ENCODE measurements at places on chromosomes 11 and 22. TPM values are rescaled to one million over a fixed set of nuclear protein-coding genes. Genes with fewer than 3 reads are reported as not detected.

Gene OR5D18
- total RNA-seq, result not detected

Gene LRP5
- 94.3 TPM for total RNA-seq

Gene CASP5
- 1.4 TPM for total RNA-seq

Gene SLC5A12
- total RNA-seq, result 0.44 TPM

Gene ARCN1
- 330 TPM for total RNA-seq

Gene EFEMP2
- 1.4 TPM for total RNA-seq

Gene NLRP14
- total RNA-seq, result not detected

Gene SPI1
- not detected for total RNA-seq

Gene BIRC3
- 2.2 TPM for total RNA-seq

Gene APBB1
- 39.0 TPM for total RNA-seq

Gene IFTAP
- total RNA-seq, result 10.4 TPM

Gene NRGN
- total RNA-seq, result 7.8 TPM

Gene OR6Q1
- not detected for total RNA-seq

Gene FAR1
- total RNA-seq, result 91.2 TPM

Gene INS
- total RNA-seq, result not detected

Gene EI24
- total RNA-seq, result 170 TPM

Gene SPDYC
- not detected for total RNA-seq

Gene CAPN1
- total RNA-seq, result 244 TPM

Gene MMP11
- total RNA-seq, result 11.3 TPM

Gene WNT11
- 22.6 TPM for total RNA-seq

Gene PKNOX2
- not detected for total RNA-seq

Gene AMOTL1
- total RNA-seq, result 60.8 TPM

Gene LRRC32
- 0.84 TPM for total RNA-seq

Gene BARX2
- total RNA-seq, result 1.1 TPM

Gene APOL4
- not detected for total RNA-seq

Gene PHF5A
- total RNA-seq, result 75.4 TPM

Gene USP35
- 10.7 TPM for total RNA-seq

Gene SERPING1
- total RNA-seq, result 3.2 TPM

Gene OR5B21
- total RNA-seq, result not detected

Gene USP2
- 14.4 TPM for total RNA-seq

Gene CNIH2
- 4.9 TPM for total RNA-seq

Gene MS4A6E
- not detected for total RNA-seq

Gene OR5M11
- not detected for total RNA-seq

Gene SLC35E4
- total RNA-seq, result 0.74 TPM

Gene PCF11
- 78.5 TPM for total RNA-seq

Gene OR8D4
- total RNA-seq, result not detected

Gene MUC5AC
- total RNA-seq, result 0.25 TPM

Gene FOSL1
- 2.7 TPM for total RNA-seq

Gene ZNF70
- total RNA-seq, result 5.4 TPM

Gene SMIM35
- not detected for total RNA-seq
